ENCODE measurements at places on chromosomes 4 and X.

DNA sequence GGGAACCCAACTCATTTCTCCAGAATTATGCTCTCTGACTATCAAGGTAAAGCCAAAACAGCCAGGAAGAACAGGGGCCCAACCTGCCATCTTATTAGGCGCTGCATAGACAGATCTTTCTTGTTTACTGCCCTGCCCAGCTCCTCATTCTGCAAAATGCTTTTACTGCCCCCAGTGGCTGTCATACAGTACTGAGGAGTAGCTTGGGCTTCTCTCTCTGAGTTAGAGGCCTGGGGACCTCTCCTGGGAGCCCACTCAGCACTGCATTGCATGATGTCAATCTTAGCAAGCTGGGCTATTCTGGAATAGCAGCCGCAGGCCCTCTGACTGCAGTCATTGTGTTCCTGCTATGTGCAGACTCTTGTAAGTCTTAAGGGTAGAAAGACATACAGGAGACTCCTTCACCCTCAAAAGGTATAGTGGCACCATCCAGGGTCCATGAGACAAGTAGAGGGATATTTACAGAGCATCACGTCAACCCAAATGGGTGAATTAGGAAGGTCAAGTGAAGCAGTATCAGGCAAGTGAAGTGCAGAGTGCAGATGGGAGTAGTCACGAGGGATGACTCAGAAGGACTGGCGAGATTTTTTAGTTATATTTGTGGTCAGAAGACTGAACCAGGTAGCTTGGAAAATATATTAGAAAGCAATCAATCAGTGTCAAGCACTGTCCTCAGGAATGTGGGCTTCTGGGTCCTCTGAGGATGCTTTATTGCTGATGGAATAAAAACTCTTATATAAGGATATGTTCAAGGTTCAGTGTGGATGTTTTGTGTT, 294.1 kb upstream of the SFRP2 start:
- DNase-seq, result no peak

- no peak for DNase-seq
Observed at GRCh38 chrX:72460715-72461114, 111.9 kb downstream of the HDAC8 start.

DNA sequence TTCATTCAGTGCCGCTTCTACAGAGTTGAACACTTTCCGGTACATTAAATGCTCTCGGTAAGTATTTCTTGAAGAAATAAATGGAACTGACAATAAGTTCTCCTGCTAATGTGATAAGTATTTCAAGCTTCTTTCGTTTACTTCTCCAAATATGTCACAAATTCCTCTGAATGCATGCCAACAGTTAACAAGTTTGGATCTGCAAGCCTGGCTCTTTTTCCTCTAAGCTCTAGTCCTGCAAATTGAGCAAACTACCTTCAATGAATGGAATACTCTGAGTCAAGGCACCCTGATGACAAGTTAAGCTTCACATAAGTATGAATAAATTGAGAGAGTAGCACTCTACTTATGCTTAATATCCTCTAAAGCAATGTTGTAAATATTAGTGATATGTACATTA, 403.6 kb downstream of the PDGFC start:
- DNase-seq, result no peak

- no peak for DNase-seq
Observed at GRCh38 chr4:10020871-10021652, at the start of gene SLC2A9. SLC2A9 (minus strand) TSS chr4:10021497; CDS start chr4:10021429, 68 bp downstream.

DNA sequence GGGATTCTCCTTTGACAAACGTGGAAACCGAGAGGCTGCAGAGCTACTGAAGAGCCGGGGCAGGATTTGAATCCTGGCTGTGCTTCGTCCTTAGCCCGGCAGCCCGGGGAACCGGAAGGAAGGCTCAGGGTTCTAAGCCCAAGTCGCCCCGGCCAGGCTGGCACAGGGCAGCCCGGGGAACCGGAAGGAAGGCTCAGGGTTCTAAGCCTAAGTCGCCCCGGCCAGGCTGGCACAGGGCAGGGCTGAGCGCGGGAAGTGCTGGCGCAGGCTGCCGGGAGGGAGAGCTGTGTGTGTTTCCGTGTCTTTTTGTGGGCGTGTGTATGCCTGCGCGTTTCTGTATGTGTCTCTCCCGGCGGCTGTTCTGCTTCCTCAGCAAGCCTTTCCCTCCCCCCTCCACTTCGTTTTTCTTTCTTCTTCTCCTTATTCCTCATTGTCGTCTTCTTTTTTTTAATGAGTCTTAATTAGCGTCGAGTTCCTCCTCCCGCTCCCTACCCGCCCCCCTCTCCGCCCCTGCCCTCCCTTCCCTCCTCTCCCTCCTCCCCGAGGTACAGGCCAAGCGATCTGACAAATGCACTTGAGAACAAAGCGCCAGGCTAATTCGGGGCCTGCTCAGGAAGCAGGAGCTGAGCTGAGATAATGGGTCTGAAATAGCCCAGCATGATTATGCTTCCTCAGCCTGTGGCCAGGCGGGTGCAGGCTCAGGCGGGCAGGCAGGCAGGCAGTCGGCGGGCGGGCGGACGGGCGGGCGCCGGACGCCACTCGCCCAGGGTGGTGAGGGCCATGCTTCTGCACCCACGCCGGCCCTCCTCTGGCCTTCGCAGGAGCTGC, 65.9 kb downstream of the EFNB1 start:
- peak; percentile 41 for DNase-seq

DNA sequence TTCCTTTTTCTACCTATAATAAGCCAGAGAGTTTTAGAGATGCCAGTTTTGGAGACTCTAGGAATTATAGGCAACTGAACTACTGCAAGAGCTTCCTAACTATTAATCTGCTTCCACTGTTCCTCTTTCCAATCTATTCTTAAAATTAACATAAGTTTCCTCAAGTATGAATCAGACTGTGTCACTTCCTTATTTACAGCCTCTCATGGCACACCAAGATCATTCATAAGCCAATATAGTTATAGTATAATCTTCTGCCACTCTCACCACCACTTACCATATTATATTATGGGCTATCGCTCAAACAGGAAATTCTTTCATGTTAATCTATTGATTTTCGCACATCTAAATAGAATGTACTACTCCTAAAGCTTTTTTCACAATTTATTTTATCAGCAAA, 383.5 kb downstream of the STPG2 start:
- DNase-seq, result no peak

DNA sequence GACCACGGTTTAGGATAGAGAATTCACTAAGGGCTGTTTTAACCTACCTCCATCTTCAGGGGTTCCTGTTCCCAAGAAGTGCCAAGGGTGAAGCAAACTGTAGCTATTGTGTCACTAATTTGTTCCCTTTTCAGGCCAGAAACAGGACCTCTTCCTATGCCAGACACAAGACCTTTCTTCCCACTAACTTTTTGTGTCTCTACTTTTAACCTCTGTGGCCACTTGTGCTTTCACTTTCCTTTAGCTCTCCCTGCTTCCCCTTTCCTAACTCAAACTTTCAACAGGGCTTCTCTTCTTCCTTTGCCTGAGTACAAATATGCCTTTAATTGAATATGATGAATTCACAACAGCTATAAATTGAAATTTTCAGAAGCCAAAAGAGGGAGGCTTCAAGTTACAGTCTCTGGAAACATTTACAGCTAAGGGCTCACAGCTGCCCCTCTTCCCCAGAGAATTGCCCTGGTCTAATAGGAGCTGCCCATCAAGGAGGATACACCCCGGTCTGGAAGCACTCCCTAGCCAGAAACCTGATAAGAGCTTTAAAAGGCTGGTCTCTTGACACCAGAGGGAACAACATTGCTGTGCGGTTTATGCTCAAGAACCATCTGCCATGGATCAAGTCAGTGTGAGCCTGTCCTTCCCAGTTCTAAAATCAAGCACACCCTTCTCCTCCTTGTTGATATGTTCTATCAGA, 61.7 kb upstream of the PLS3 start:
- DNase-seq, result no peak

Data from NCI-H2029 (cell line).